ENCODE measurements at places on chromosomes 11 and 22.

DNA sequence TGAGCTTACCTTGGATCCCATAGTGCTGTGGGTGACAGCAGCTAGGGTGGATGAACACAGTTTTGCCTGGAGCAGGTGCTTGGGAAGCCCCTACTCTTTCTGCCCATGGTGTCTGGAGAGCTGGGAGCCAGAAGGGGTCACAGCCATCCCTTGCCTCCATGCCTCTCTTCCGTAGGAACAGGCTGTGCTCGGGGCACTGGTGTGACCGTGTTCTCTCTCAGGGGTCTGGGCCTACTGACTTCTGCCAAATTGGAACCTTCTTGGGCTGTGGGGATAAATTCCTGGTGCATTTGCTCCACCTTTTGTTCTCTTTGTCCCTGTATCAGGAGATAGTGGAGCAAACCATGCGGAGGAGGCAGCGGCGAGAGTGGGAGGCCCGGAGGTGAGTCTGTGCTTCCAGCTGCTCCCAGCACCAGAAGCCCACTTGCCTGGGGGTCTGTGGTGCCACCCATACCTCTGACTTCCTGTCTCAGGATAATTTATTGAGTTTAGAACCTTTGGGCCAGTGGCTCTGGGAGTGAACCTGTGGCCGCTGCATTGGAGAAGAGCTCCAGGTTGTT, 14.4 kb downstream of the CDC45 start:
- DNase-seq, result no peak

DNA sequence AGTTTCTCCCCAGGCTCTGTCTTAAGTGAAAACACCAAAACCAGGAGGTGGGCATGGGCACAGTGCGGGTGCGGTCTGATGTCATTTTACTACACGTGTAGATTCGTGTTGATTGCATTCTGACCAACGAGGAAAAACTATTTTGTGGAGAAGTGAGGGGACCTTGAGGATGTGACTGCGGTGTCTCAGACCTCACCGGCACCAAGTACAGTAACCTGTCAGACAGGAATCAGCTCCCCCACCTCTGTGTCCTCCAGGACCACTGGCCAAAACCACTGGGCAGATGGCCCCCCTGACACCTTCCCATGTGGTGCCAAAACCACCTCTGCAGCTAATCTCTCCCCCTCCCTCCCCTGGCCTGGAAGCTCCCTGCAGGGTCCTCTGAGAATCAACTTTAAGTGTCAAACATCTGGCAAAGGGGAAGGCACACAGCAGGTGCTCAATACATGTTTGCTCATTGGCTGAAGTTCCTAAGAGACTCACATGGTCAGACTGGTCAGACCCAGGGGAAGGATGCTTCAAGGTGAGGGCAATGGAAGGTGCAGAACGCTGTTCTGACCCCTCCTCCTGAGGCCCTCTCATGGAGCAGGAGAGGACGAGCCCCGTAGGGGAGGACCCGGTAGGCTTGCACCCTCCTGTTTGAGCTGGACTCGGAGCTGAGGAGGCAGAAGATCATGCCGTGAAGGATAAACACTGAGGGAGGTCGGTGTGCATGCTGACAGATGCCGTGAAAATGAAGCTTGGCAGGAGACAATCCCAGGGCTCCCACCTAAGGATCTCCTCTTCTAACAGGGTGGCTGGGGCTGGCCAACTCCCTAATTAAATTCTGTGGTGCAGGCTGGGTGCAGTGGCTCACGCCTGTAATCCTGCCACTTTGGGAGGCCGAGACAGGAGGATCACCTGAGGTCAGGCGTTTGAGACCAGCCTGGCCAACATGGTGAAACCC, 129.9 kb downstream of the MPPED1 start:
- DNase-seq, result no peak

- DNase-seq, result no peak
Observed at GRCh38 chr22:48858121-48858520, 969.6 kb downstream of the BRD1 start.

DNA sequence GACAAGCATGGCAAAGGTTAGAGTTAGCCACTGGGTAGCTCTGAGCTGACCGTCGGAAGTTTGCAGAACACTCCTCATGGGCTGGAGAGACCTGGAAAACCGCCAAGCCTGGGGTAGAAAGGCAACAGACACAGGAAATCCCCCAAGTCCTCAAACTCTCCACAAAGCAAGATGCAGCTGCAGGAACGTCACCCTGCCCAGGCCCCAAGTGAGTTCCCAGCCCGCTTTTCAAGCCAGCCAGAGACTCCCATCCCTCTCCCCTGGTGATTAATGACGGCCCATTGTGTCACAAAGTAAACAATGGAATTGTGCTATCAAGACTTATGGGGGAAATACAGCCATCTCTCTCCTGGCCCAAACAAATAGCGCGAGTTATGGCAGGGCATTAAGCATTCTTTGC, 633.0 kb downstream of the TBC1D22A start:
- no peak for DNase-seq

All from stimulated activated CD8-positive, alpha-beta memory T cell treated with anti-CD3 and anti-CD28 coated beads, Interleukin-4, amount 100 ng/mL, for 1 hour (primary cell).